ENCODE measurements at places on chromosomes 7 and 10. TPM values are rescaled to one million over a fixed set of nuclear protein-coding genes. Genes with fewer than 3 reads are reported as not detected.

UPF2 gene
- 7.2 TPM for total RNA-seq

TLX1 gene
- total RNA-seq: not detected

LGI1 gene
- total RNA-seq: not detected

AKR1C3 gene
- total RNA-seq: 21.0 TPM

SFTPA1 gene
- total RNA-seq: not detected

CARD11 gene
- total RNA-seq: 17.6 TPM

SLC18A2 gene
- 1.1 TPM for total RNA-seq

SMIM30 gene
- 30.2 TPM for total RNA-seq

AKR1C4 gene
- not detected for total RNA-seq

RAPGEF5 gene
- total RNA-seq: 0.16 TPM

LRGUK gene
- total RNA-seq: 0.13 TPM

TAS2R4 gene
- 0.25 TPM for total RNA-seq

AGBL3 gene
- 0.89 TPM for total RNA-seq
